ENCODE measurements at places on chromosomes 12 and 14.

DNA sequence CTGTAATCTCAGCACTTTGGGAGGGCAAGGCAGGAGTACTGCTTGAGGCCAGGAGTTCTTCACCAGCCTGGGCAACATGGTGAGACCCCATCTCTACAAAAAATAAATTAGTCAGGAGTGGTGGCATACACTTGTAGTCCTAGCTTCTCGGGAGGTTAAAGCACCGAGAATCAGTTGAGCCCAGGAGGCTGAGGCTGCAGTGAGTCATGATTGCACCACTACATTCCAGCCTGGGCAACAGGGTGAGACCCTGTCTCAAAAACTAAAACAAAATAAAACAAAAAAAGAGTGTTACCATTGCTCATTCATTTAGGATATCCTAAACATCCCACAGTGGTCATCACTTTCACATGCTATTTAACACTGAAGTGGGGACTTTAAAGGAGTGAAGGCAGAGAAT lies 7.8 kb downstream of the NEK9 start:
- DNase-seq: no peak

DNA sequence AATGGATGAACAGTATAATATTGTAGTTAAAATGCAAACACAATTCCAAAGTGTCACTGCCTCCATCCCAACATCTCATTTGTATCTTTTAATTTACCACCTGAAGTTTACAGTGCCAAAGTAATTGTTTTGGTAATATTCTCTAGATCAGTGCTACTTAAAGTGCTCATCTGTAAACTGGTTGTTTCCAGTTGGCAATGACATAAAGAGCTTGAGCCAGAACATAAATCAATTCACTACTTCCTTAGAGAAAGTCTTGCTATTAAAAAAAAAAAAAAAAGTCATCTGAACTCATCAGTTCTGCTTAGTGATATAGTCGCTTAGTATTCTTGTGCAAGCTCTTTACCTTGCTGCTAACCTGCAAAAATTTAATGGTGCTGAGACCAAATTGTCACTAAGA lies 16.4 kb downstream of the PLCZ1 start:
- no peak for DNase-seq

DNA sequence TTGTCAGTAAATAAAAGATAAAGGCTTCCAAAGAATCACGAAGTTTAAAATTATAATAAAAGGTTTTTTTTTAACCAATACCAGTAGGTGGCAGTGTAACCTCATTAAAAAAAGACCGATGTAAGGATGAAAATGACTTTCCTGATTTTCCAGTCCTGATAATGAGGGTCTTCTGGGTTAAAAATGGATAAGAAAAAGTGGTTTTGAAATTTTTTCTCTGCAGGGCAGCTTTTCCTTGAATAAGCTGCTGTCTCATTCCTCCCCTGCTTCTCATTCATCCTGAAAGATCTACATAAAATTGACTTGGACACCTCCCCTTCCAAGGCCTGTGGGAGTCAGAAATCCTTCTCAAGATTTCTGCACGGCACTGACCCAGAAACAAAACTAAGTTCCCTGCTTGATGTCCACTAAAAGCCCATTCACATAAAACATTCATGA lies 58.9 kb upstream of the FBXO33 start:
- peak; percentile 42 for DNase-seq

DNA sequence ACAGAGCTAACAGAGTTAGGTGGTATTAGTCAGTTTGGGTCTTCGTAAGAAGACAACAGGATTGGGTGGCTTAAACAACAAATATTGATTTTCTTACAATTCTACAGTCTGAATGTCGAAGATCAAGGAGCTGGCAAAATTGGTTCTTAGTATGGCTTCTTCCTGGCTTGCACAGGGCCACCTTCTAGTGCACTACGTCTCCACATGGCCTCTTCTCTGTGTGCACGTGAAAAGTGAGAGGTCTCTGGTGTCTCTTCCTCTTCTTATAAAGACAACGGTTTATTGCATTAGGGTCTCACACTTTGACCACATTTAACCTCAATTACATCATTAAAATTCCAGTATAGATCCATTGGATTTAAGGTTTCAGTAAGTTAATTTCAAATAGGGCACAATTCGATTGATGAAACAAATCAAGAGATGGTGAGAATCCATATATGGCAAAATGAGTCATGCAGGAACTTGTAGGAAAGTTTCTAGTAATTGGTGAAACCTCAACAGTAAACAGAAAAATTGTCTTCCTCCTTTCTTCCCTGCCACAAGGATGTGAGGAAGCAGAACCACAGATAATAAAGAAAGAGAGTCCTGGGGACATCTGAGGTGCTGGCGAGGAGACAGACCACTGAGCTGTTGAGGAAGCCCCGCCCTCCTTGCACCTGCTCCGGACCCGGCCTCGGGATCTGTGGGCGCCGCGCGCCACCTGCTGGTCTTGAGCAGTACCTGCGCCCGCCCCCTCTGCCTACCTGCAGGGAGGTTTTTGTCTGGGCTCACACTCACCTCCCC lies 846.7 kb downstream of the TMEM121 start:
- peak; percentile 81 for DNase-seq

DNA sequence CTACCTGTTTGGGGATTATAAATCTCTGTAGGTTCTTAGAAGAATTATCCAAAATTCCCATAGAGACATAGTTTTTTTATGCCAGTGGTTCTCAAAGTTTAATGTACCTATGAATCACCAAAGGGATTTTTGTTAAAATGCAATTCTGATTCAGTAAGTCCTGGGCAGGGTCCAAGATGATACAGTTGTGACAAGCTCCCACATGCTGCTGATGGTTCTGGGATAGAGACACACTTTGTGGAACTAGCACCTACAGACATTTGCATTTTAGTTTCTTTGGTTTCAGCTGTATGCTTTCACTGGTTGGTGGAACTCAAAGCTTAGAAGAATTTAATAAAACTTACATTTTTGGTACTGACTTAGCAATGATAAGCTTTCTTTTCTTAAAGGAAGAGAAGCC lies 80.4 kb downstream of the PTCSC3 start:
- DNase-seq: no peak

DNA sequence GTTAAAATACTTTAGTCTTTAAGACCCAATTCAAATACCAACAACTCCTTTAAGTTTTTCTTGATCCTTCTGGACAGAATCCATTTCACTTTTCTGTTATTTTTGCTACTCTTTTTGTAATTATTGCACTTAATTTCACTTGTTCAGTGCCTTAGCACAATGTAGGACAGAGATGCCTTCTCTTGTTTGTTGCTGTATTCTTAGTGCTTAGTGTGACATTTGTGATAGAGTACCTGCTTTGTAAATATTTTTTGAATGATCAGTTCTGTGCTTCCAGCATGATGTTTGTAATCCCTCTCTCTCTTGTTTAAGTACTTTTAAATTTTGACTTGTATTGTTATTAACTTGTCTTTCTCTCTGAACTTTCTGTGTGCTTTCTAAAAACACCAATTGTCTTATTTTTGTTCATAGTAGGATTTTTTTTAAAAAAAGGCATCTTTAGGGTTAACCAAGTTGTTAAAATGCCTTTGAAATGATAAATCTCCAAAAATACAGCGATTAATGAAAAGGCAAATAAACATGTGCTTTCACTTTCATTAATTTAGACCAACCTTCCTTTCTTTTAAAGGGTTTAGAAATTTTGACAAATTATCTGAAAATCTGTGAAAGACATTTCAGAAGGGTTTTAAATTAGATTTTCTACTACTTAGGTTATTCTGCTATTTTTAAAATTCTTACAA lies 11.9 kb downstream of the NAA30 start:
- DNase-seq: no peak

GRCh38 chr14:83923842-83924241 lies 1606.1 kb upstream of the FLRT2 start:
- DNase-seq: no peak

DNA sequence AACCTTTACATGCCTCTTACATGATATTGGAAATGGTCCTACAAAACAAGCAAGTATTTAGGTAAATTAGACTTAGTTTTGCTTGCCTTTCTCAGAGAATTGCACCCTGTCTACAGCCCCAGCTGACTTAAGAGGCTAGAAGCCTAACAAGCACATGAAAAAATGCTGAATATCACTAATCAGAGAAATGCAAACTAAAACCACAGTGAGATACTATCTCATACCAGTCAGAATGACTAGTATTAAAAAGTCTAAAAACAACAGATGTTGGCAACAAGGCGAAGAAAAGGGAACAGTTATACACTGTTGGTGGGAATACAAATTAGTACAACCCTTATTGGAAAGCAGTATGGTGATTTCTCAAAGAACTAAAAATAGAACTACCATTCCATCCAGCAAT lies 103.8 kb downstream of the EGLN3 start:
- no peak for DNase-seq

- DNase-seq: no peak
Measured at GRCh38 chr14:104142946-104143470, 4.6 kb downstream of the KIF26A start.

DNA sequence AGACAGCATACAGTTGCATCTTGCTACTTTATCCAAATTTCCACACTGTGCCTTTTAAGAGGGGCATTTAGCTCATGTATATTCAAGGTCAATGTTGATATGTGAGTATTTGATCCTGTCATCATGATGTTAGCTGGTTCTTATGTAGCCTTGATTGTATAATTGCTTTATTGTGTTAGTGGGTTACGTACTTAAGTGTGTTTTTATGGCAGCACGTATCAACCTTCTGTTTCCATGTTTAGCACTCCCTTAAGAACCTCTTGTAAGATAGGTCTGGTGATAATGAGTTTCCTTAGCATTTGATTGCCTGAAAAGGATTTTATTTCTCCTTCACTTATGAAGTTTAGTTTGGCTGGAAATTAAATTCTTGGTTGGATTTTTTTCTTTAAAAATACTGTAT lies 445.2 kb downstream of the NAV3 start:
- no peak for DNase-seq

- no peak for DNase-seq
Measured at GRCh38 chr12:124611559-124612409, 44.4 kb upstream of the NCOR2 start.

- peak; percentile 41 for DNase-seq
Measured at GRCh38 chr12:64621257-64621942, 11.1 kb downstream of the RASSF3 start.

DNA sequence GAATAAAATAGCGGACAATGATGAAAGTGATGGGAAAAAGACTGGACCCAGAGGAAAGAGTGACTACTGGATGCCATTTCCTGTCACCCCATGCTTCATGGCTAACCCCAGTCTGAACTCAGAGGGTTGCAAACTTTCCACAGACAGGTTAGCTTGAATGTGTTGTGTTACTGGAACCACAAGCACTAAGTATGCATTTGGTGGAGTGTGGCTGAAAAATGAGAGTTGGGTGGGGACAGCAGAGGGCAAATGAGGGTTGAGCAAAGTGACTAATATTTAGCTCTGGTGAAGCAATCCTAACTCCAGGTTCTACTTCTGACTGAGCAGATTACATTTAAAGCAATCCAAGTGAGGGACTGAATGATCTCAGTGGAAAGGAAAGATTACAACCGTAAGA lies 1.6 kb downstream of the SLC16A7 start:
- DNase-seq: peak; percentile 73

GRCh38 chr14:99006276-99006675 lies 265.7 kb downstream of the BCL11B start:
- no peak for DNase-seq

GRCh38 chr14:45199230-45199629 lies 53.8 kb downstream of the MIS18BP1 start:
- no peak for DNase-seq

GRCh38 chr14:52951681-52952554 lies 1.1 kb upstream of the FERMT2 start:
- DNase-seq: peak; percentile 6

DNA sequence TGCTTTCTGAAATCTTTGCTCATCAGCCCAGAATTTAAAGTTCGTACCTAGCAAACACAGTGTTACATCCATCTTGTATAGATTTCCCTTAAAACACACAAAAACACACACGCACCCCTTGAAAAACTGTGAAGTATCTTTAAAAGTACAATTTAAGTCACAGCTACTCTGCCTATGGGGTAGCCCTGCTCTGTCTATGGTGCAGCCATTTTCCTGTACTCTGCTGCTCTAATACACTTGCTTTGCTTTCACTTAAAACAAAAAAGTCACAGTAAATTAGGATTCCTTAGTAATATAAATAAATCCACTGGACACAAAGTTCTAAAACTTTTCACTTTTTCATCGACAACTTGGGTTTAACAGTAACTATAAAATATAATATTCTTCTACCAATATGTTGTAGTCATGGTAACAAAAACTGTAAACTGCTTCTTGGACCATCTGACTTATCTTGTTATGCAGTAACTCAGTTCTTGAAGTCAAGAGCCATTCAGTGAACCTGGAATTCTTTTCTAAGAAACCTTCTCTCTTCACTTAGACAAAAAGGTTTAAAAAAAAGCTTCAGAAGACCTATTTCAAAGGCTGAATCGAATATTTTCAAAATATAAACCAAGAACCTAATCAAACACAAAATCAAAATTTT lies 63.5 kb downstream of the MED13L start:
- no peak for DNase-seq

DNA sequence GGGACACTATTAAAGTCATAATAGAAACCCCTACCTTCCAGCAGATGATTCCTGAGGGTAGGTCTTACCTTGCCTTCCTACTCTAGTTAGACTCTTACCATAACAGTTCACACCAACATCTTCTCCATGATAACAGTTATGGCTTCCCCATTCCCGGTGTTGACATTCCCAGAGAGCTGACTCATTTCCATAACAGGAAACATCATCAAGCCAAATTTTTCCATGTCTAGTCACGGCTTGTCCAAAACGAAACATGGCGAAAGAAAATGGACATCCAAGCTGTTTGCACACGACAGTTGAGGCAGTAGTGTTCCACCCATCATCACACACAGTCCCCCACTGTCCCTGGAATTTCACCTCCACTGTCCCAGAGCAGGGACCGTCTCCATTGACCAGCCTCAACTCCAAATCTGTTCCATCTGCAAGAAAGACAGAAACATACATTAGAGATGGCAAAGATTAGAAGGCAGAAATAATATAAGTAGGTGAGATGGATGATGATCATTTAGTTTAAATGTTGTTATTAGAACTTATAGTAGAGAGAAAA lies 10.6 kb downstream of the CD163L1 start:
- no peak for DNase-seq

DNA sequence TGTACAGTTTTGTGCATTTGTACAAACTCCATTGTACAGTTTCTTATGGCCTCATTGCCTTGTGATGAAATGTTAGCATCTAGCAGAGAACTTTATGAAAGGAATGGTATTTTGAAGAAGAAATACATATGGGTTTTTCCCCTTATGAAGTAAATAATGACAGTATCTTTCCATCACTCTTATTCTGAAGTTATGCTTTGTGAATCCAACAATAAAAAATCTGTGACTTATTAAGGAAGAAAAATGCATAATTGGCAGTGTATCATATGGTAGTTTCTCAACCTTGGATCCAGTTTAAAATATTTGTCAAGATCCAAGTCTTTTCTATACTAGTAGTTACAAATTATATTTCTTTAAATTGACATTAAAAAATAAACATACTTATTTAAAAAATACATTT lies 859.1 kb upstream of the FLRT2 start:
- DNase-seq: no peak

DNA sequence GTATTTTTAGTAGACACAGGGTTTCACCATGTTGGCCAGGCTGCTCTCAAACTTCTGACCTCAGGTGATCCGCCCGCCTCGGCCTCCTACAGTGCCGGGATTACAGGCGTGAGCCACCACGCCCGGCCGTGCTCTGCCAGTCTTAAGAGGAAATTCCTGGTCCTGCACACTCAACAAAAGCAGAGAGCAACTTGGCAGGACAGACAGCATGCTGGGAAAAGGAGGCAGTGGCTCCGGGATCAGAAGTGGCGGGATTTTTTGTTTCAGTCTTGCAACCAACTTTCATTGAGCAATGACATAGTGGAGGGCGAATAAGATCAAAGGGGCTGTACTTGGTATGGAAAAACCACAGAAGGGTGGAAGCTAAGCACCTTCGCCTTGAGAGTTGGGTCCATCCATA lies 2.1 kb downstream of the CKAP4 start:
- DNase-seq: no peak

- DNase-seq: no peak
Measured at GRCh38 chr14:89226801-89227495, 190.1 kb downstream of the FOXN3 start.

Measured in CD4-positive, alpha-beta T cell treated with Interferon alpha-2 for 1 hour (primary cell).